WERI-Rb-1 (cell line): ENCODE measurements at places on chromosomes 5 and 9.

- no peak for DNase-seq
Measured at GRCh38 chr5:173018358-173018757, 34.8 kb downstream of the ATP6V0E1 start.

DNA sequence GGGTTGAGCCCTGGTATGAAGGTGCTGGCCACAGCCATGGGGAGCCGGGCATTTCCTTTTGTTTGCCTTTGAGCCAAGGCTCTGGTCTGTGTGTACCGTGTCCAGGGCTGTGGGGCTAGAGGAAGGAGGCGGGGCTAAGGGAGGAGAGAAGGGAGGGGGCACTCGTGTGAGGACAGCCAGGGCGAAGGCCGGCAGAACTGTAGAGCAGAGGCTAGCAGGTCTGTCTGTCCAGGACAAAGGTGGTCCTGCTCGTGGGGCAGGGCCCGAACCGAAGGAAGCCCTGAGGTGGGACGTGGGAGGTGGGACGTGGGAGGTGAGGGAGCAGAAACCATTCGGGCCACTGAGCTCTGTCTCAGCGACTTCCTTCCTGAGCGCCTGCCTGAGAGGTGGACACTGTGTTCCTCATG lies 41.3 kb upstream of the TESK1 start:
- DNase-seq = peak; percentile 40

- DNase-seq = no peak
Measured at GRCh38 chr5:73110190-73110589, 10.2 kb upstream of the TMEM171 start.

GRCh38 chr5:76582230-76583162 lies 40.7 kb downstream of the F2RL2 start:
- DNase-seq = no peak

- no peak for DNase-seq
Measured at GRCh38 chr5:79872291-79872690, 118.8 kb downstream of the MTX3 start.

DNA sequence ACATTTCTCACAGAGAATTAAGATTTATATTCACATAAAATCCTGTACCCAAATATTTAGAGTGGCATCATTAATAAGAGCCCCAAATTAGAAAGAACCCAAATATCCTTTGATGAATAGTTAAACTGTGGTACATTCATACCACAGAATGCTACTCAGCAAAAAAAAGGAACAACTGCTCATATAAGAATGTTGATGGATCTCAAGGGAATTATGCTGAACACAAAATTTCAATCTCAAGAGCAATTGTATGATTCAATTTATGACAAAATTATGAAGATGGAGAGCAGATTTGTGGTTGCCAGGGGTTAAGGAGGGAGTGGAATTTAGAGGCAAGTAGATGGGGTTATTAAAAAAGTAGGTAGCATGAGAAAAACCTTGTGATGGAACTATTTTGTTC lies 4.5 kb upstream of the PAIP1 start:
- DNase-seq = no peak

DNA sequence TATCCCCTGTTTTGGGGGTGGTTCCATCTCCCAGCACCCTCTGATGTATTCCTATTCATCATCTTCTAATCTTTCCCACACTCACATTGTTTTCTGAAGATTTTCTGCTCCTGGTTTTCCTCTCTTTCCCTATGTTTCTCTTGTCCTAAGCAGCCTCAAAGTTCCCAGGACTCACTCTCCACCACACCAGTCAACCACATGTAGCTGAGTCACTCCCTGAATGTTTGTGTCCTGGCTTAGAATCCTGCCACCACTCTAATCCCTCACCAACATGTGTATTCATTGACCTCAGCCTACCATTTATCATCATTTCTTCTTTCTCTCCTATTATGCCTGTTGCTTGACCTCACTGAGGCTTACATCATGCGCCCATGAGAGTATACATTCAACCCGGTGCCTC lies 282.4 kb upstream of the ADAMTS16 start:
- DNase-seq = no peak

DNA sequence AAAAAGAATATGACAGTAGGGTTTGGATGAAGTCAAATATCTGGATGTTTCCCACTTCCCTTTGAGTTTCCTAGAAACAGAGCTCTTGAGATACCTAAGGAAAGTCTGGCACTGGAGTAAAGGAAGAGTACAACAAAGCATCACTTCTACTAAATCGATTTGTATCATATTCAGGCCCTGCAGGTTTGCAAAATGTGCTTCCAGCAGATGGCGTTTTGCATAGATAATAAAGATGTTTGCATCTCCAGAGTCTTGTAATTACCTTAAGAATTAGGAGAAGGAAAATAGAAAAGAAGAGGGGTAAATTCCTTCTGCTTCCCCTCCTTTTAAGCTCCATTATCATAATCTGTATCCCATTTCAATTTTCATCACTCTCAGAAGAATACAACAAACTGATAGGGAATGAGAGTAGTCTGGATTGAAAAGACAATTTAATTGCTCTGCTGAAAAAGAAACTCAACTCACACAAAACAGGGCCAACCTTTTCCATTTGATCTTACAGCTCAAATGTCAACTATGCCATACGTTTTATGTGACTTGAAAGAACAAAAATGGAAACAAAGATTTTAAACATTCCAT lies 380.4 kb downstream of the PTPRD start:
- no peak for DNase-seq

GRCh38 chr5:142143878-142144277 lies 35.3 kb downstream of the NDFIP1 start:
- no peak for DNase-seq

- DNase-seq = no peak
Measured at GRCh38 chr5:59449905-59450644, 443.5 kb downstream of the PDE4D start.

- no peak for DNase-seq
Measured at GRCh38 chr5:30900367-30900766, 293.1 kb upstream of the CDH6 start.

- peak; percentile 24 for DNase-seq
Measured at GRCh38 chr5:43039471-43040286, 440 bp downstream of the ANXA2R start.

DNA sequence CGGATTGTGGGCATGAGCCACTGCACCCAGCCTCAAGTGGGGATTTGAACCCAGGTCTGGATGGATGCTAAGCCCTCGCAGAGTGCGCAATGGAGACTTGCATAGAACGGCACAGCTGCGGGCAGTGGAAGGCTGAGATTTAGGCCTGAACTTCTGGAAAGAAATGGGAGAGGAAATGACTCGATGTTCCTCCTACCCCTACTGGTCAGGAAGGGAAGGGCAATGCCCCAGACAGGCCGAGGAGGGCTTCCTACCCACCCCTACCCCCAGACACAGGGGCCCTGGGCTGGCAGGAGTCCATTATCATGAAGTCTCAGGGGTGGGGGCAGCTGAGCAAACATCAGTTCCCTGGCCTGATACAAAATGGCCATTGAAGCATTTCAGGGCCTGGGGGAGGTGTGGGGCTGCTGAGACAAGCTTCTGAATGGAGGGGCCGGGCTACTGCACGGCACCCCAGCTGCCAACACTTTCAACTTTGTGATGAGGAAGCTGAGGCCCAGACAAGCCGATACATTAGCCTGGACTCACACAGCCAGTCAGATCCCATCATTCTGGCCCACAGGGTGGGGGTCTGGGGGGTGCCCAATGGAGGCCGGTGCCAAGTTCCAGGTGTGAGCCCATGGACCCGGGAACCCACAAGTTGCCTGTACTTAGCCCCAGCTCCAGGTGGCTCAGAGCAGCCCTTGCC lies 13.5 kb upstream of the WDR38 start:
- DNase-seq = peak; percentile 64

GRCh38 chr9:87836536-87836935 lies 46.1 kb upstream of the SPATA31E1 start:
- DNase-seq = no peak

DNA sequence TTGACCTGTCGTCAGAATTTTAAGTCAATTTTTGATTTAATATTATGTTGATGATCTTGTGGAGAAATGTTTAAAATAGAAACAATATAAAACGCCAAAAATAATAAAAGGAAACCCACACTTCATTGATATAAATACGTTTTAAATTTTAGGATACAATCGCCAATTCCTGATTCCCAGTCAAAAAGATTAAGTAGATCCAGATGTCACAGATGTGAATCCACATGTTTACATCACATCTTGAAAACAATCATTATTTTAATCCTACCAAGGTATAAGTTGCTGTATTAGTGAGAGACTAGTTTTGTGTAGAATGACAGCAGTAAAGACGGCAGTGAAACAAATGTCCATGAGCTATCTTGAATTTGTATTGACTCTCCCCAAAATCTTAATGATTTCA lies 4.9 kb downstream of the TAS2R1 start:
- DNase-seq = no peak

DNA sequence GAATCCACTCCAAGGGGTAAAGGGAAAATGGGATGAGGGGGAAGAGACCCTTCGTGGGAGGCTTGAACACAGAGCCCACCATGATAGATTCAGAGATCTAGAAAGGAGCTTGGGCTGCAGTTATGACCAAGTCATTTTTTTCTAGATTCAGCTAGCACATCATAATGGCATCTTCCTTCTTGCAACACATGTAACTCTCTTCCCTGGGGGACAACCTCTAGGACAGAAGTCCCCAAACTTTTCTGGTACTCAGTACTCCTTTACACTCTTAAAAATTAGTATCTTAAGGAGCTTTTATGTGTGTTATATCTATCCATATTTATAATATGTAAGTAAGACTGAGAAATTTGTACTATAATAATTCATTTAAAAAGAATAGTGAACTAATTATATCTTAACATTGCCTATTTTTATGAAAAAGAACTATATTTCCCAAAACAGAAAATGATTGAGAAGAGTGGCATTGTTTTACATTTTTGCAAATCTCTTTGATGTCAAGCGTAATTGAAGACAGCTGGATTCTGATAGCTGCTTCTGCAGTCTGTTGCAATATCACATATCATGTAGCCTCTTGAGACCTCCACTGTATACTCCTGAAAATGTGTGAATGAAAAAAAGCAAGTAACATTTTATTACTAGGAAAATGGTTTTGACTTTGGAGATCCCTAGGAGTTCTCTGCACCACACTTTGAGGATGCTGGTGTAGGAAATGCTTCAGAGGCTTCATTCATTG lies 875 bp downstream of the ACO1 start:
- no peak for DNase-seq

DNA sequence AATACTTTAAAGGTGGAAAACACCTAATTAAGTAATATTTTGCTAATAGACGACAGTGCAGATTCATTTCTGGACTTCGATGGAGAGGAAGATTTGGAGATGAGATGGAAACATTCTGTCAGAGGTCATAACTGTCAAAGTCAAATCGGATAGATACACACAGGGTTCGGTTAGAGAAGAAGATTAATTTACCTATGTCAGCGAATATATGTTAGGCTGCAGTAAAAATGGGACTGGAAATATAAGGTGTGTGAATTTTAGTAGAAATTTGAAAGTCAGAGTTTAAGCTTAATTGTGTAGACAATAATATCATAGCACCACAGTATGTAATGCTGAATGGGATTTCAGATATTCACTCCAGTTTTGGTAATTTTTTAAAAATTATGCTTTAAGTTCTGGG lies 1020.3 kb upstream of the ACO1 start:
- no peak for DNase-seq

DNA sequence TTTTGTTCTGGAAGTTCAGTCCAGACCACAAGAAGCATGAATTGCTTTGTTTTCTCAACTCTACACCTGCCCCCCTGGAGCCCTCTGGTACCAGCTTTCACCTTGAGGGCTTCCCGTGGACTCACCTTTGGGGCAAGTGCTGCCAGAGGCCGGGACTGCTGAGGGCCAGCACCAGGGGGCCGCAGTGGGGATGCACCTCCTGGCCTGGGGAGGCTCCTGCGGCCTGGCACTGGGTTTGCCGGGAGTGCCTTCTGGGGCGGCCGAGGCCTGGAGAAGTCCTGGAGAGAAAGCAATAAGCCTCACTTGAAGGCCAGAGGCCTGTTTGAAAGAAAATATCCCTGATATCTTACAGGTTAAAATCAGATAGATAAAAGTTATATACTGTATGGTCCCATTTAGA lies 21.7 kb downstream of the NIPAL4 start:
- DNase-seq = no peak

DNA sequence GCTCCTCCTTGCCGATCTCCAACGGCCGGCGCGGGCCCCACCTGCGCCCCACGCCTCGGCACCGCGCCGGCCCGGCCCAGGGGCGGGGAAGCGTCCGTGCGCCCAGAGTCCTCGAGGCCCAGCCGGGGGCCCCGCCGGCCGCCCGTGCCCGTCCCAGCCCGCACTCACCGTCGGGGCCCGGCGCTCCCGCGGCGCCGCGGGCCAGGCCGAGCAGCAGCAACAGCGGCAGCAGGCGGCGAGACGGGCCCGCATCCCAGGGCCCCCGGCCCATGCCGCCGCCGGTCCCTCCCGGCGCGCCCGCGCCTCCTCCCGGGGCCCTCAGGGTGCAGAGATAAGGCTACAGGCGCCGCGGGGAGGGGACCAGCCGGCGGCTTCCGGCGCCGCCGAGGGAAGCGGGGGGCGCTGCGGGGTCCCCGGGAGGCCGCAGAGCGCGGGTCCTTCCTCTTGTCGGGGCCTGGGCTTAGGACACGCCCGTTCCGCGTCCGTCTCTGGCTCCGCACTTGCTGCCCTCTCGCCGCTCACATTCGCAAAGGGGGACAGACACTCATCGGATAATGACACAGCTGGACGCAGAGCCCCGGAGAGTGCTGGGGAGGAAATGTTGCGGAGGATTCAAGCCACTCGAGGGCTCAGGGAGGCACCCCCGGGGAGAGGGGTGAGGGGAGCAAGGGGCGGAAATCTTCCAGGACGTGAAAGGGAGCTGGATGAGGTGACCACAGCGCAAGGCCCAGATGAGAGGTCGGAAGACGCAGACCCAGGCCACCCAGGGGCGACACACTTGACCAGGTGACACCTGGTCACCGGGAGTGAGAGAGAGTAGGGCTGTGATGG lies at the start of gene SUSD1:
TSS of gene SUSD1 (minus strand) at position 333 of the 831 bp plus-strand sequence. CDS start at position 271, 62 bp downstream.
- DNase-seq = peak; percentile 71

GRCh38 chr9:96453625-96454024 lies 3.7 kb downstream of the HABP4 start:
- no peak for DNase-seq

GRCh38 chr9:130364619-130365322 lies 80.0 kb upstream of the ASS1 start:
- DNase-seq = no peak

DNA sequence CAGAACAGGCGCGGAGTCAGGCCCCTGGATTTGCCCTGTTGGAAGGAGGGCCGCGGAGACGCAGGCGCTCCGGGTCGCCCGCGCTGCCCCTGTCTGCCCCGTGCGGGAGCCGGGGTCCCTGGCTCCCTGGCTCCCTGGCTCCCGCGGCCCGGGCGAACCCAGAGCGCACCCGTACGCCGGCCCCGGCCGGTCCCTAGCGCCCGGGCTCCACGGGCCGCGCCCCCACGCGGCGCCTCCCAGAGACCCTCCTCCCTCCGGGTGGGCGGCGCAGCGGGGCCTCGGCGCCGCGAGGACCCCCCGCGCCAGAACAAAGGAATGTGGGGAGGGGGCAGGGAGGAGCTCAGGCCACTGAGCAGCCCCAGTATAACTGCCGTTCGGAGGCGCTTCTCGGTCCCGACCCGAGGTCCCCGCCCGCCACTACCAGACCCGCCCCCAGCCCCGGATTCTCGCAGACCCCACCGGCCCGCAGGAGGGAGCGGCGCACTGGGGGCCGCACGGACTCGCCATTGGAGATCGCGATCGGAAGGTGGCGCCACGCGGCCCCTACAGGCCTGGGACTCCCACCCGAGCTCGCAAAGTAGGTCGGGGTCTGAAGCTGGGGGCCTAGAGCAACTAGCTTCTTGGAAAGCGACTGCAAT lies 2.4 kb downstream of the NFIL3 start:
- DNase-seq = peak; percentile 76
